Nucleus accumbens (tissue), 56 donors: ENCODE measurements at places on chromosomes 12 and 14.

DNA sequence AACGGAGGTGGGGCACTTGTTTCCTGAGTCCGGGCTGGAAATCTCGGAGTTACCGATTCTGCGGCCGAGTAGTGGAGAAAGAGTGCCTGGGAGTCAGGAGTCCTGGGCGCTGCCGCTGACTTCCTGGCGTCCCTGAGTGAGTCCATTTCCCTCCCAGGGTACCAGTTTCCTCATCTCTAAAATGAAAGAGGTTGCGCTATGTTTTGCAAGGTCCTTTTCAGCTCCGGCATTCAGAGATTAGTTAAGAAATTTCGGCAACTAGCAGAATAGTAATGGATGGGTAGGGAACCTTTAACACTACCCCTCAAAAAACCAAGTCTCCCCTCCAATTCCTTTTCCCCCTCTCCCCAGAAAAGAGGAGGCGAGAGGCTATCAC is 724 bp downstream of the BLOC1S1 start:
- DNase-seq = no peak

- DNase-seq = no peak
Observed at GRCh38 chr12:6535960-6536847, 1.9 kb downstream of the GAPDH start.

GRCh38 chr14:74829251-74829650 is 46.7 kb downstream of the PROX2 start:
- DNase-seq = no peak

DNA sequence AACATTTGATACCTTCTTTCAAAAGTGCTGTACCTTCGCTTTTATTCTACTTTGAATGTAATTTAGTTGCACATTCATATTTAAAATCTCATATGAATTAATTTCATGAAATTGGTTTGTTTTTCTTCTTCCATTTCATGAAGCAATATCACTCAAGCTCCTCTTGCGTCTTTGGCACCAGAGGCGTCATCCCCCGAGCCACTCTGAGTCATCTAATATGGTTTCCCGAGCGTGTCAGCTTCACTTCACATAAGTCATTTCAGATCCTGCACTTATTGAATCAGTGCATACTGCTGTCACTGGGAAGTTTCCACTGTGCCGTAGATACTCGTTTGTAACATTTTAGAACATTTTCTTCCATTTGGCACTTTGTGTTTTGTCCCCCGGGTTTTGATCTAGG is 105.6 kb downstream of the SLC25A47 start:
- DNase-seq = peak; percentile 47

GRCh38 chr12:52035190-52035589 is 16.1 kb upstream of the NR4A1 start:
- DNase-seq = no peak

DNA sequence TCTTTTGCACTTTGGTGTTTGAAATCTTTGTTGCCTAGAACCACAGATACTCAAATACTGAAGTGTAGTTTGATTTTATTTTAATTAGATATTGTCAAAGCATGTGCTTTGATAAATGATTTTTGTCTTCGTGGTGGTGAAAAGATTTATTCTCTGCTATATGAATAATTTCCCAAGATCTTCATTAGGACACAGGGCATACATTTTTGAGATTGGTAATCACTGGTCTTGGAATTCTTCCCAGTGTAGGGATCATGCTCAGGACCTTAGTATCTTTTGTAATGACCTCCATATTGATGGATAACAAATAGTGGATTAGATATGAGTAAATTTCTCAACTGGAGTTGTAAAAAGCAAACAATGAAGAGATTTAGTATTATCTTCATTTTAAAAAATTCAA is 28.2 kb downstream of the TBK1 start:
- no peak for DNase-seq

DNA sequence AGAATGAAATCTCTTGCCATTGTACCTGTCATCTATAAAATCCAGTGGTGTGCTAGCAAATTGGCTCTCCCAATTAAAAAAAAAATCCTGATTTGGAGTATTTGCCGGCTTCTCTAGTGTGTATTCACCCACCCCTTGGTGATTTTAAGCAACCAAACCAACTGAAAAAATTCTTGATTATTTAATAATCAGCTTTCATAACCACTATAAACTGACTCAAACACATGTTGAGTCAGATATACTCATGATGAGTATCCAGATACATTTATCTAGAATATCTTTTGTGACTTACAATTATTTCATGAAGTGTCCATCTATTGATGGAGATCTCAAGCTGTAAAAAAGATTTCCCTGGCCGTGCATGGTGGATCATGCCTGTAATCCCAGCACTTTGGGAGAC is 205.4 kb downstream of the RASSF9 start:
- DNase-seq = no peak

- DNase-seq = no peak
Observed at GRCh38 chr12:131783915-131784541, 44.2 kb upstream of the MMP17 start.

DNA sequence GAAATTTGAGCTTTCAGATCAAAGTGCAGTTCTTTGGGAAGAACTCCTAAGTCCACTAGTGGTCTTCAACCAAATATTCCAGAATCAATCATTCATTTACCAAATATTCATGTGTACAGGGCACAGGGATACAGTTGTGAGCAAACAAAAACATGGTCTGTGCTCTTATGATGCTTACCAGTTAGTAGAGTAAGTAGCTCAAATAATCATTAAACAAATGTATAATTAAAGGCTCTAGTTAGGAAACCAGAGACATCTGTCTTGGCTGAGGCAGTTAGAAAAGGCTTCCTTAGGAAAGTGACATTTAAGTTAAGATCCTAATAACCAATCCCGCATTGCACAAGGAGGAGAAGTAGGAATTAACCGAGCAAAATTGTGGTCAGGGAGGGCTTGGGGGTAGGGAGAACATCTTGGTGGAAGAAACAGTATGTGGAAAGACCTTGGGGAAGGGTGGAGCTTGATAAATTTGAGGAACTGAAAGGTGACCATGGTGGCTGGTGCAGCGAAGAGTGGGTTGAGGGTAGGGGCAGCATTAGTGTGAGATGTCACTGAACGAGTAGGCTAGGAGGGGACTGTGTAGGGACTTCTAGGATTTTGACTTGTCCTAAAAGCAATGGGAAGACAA is 40.0 kb downstream of the PEBP1 start:
- no peak for DNase-seq

GRCh38 chr14:28756884-28757570 is 9.6 kb upstream of the FOXG1 start:
- DNase-seq = no peak

DNA sequence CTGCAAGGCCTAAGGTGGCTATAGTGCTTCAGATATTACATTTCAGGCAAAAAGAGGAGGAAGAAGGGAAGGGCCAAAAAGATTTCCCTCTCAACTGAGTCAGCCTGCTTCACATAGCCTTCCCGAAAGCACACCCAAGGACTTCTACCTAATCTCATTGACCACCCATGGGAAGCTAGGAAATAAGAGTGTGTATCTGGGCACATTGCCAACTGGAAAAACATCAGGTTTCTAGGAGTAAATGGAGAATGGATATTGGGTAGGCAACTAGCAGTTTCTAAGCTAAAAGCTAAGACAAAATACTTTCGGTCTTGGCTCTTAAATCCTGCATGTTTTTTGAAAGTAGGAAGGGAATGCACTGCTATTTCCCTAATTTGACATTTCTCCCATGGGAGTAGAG is 221.7 kb upstream of the GRIP1 start:
- no peak for DNase-seq

GRCh38 chr12:74021937-74022336 is 515.7 kb upstream of the ATXN7L3B start:
- DNase-seq = peak; percentile 14

GRCh38 chr12:132066345-132066685 is 77.8 kb downstream of the DDX51 start:
- no peak for DNase-seq

- DNase-seq = no peak
Observed at GRCh38 chr14:99699861-99700260, 15.8 kb downstream of the CYP46A1 start.

DNA sequence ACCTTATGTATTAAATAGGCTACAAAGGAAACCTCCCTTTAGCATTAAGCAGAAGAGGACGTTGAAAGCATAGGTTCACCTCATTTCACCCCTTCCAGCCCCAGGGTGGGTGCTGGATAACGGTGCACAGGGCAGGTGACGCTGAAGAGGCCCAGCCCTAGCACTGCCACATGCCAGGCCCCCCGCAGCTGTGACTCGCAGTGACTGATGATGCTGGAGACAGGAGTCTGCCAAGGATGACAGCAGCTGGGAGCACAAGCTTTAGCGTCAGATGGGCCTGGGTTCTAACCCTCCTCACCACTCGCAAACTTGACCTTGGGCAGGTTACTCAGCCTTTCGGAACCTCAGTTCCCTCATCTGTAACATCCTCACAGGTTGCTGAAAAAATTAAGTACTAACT is 76.7 kb downstream of the TBK1 start:
- DNase-seq = no peak

DNA sequence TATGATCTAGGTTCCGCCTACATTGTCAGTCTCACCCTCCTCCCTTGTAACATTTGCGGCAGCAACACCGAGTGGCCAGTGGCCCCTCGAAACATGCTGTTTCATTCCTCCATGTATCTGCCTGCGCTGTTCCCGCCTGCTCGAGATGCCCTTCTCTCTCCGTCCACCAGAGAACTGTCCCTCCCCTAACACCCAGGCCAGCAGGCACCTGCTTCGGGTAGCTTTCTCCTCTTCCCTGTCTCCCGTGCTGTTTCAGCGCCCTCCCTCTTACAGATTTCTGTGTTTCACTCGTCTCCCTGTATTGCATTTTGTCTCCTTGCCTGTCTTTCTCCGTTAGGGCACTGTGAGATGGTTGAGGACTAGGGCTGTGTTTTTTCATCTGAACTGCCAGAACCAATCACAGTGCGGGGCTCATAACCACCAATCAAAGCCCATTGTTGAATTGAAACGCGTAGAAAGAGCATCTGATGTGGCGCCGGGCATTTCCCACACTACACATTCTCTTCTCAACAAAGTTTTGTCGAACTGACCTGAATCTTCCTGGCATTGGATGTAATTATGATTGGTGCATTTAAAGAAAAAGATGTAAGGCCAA is 40.9 kb upstream of the ELK3 start:
- no peak for DNase-seq

- DNase-seq = peak; percentile 14
Observed at GRCh38 chr12:6563448-6564050, 4.5 kb downstream of the NOP2 start.

DNA sequence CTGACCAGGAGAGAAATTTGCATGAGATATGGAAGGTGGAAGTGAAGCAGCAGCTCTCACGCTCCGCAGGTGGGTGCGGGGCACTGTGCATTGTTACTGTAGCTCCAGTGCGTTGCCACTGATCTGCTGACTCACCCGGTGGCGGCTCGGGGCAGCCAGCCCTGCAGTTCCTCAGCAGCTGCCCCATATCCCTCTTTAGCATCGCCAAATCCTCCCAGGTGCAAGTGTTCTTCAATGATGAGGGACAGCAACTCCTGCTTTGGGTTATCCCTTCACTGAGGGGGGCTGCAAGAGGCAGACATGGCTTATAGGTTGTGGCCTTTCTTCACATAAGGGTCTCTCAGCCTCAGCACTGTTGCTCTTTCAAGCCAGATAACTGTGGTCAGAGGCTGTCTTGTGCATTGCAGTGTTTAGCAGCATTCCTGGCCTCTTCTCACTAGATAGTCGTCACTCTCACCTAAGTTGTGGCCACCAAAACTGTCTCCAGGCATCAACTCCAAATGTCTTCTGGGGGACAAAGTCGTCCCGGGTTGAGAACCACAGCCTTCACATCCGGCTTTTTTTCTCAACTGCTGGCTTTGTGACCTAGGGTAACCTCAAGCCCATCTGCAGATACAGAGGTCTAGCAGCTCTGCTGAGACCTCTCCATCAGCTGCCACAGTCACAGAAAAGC is 180.8 kb downstream of the EFCAB11 start:
- no peak for DNase-seq

DNA sequence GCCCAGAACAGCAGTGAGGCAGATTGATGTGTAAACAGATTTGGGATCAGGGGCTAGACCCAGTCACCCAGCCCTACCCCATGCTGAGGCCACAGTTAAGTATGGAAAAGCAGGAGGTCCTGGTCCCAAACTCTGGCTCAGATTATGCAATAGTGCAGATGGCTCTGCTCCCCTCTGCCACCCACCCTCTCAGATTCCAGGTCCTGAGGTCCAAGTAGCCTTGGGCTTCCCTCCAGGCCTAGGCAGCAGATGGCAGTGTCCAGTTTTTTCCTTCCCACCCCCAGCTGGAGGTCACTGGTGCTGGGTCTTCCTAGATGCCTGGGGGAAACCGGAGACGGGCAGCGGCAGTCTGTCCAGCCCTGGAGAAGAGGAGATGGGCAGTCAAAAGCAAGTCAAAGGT is 2.8 kb upstream of the DHH start:
- DNase-seq = no peak

DNA sequence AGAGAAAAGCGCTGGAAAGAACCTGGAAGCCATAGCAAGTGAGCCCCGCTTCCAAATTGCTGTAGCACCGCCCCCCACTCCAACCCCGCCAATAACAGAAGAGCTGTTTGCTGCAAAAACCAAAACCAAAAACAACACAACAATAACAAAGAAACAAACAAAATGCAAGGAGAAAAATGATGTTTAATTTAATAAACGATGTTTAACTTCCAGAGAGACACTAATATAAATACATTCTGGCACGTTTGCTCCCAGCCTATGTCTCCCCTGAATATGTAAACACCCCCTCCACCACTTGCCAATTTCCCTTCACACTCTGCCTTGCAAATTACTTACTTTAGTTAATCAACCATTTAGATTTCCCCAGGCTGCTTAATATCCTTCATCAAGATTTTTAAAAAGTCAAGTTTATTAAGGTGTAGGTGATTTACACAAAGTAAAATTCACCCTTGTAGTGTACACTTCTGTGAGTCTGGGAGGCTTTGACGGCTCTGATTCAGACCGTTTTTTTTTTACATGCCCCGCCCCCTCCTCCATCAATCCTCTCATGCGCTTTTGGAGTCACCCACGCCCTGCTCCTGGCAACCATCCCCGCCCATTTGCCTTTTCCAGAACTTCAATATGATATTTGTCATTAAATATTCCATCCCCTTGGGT is 482 bp upstream of the IFI27L2 start:
- DNase-seq = peak; percentile 24

GRCh38 chr12:103820361-103820760 is 20.7 kb downstream of the NT5DC3 start:
- DNase-seq = no peak

- DNase-seq = no peak
Observed at GRCh38 chr14:66709291-66709690, 201.3 kb downstream of the GPHN start.

DNA sequence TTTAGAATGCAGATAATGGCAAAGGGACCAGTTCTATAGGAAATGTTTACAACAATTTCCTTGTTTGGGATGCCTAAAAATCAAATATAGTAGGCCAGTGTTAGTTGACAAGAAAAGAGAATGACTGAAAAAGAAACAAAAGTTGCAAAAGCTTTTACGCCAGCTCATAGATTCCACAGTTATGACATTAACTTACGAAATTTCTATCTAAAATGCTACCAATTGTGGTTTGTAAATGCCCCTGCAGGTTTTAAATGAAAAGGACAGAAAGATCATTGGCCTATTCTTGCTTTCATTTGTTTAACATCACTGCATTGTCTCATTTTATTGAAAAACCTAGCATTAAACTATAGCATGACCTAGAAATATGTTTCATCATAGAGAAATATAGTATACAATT is 345.8 kb downstream of the CCDC91 start:
- DNase-seq = no peak
